ENCODE measurements at places on chromosomes 4 and X.

DNA sequence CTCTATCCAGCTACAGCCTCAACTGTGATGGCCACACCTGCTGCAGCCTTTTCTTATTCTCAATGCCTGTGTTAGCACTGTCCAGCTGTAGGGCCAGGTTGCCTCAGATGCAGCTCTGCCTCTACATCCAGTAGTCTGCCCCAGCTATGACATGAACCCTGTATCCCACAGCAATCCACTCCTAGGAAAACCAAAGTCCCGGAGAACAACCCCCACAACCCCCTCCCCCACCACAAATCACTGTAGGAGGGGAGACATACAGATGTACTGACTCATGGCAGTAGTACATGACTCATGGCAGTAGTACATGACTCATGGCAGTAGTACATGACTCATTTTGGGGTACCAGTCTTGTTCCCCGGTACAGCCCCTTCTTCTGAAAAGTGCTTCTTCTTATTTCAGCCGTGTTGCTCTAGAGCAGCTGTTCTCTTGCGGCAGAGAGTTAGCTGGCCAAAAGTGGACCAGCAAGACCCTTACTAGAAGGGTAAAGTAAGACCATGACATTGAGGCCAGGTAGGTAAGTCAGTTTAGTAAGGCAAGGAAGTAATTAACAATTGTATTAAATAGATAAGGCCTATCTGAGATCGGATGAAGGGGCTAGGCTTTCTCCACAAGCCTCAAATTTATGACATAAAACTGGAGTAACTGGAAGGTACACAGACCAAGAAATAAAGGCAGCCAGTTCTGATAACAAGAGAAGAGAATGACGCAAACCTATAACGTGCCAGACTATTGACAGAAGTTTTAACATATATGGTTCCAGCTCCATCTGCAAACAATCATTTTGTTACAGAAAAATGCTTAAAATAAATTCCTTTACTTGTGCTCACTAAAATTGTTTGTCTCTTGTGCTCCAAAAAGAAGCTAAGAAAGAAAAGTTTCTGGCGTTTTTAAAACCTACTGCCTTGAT, 221.4 kb downstream of the TACR3 start:
- no peak for DNase-seq

- no peak for DNase-seq
Observed at GRCh38 chr4:84578540-84579402, 4.2 kb upstream of the CDS1 start.

GRCh38 chrX:55102754-55103153, 13.9 kb downstream of the PAGE2 start:
- no peak for DNase-seq

GRCh38 chrX:17292111-17292527, 82.9 kb upstream of the NHS start:
- DNase-seq, result no peak

DNA sequence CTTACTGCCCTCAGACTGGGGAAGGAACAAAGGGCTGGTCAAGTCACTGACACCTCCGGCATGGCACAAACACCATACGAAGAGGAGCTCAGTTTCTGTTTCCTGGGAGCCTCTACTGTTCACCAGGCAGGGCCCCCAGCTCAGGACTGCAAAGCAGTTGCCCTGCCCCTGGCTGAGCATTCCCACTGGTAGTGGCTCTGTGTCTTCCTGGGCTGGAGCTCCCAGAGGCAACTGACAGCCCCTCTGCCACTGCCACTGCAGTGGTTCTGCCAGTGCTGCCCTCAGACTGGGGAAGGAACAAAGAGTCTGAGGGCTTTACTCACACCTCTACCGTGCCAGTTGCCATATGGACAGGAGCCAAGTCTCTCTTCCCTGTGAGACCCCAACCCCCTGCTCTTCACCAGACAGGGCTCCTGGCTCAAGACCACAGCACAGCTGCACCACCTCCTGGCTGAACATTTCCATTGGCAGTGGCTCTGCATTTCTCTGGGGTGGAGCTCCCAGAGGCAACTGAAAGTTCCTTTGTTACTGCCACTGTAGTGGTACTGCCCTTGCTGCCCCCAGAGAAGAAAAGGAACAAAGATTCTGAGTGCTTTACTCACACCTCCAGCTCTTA, 67.9 kb downstream of the SMARCA5 start:
- no peak for DNase-seq

DNA sequence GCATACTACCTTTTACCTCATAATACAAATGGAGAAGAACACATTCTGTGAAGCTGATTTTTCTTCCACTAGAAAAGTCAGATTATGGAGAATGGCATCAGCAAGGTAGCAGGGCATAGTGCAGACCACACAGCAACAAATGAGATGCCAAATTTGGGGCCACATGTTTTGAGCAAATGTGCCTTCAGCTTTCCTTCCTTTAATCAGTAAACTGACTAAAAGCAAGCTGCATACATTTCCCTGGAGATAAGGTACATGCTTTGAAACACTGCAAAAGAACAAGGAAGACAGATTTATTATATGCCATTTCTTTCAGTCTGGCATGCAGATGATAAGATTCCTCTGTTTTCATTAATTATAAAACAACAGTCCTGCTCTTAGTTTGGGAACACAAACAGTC, 67.1 kb upstream of the GUCY1A1 start:
- no peak for DNase-seq

GRCh38 chrX:20952180-20952579, 422.0 kb upstream of the CNKSR2 start:
- no peak for DNase-seq

DNA sequence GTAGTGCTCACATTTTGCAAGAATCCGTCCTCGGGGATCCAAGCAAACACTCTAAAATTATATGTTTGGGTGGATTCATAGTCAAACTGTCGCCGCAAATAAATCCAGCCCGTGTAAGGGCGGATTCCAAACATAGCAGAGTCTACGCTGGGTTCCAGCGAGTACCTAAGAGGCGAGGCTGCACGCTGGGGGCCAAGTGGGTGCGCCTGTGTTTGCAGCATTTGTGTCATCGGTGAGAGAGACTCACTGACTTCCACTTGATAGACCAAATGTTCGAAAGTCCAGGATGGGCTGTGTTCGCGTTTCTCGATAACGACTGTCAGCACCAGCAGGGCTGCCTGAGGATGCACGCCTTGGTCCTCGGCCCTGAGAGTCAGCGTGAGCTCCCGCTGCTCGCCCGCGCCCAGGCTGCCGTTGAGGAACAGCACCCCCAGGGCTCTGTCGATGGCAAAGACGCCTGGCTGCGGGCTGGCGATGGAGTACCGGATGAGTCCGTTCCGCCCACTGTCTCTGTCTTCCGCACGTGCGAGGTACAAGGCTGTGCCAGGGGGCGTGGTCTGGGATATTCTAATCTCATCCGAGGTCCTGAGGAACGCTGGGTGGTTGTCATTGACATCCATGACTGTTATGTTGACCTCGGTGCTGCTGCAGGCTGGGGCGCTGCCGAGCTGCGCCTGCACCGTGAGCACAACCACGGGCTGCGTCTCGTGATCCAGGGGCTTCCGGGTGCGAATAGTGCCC, 158.7 kb downstream of the DCHS2 start:
- DNase-seq, result peak; percentile 78

DNA sequence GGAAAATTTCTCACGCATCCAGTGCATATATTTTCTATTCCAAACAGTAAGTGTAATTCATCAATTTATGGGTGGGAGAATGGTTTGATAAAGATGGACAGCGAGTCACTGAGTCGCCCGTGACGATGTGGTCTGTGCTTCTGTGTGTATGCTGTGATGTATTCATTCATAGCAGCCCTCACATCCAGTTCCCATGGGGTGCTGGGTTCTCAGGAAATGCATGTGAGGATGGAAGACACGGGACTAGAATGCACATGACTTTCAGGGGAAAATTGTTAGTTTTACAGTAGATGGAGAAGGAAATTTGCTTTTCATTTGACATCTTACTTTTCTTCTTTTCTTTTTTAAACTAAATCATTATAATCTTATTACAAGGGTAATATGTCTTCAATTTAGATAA, 152.9 kb downstream of the STOX2 start:
- no peak for DNase-seq

DNA sequence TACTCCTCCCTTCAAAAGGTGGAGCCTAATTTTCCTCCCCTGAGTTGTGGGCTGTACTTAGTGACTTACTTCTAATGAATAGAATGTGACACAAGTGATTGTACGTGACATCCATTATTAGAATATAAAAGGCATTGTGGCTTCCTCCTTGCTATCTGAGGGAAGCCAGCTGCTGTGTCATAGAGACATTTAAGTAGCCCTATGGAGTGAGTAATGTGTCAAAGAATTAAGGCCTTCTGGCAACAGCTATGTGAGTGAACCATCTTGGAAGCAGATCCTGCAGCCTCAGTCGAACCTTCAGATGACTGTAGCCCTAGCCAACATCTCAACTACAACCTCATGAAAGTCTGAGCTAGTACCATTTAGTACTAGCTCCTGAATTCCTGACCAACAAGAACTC, 76.1 kb downstream of the BCOR start:
- no peak for DNase-seq

- DNase-seq, result no peak
Observed at GRCh38 chr4:34181311-34181841, 2062.9 kb downstream of the ARAP2 start.

DNA sequence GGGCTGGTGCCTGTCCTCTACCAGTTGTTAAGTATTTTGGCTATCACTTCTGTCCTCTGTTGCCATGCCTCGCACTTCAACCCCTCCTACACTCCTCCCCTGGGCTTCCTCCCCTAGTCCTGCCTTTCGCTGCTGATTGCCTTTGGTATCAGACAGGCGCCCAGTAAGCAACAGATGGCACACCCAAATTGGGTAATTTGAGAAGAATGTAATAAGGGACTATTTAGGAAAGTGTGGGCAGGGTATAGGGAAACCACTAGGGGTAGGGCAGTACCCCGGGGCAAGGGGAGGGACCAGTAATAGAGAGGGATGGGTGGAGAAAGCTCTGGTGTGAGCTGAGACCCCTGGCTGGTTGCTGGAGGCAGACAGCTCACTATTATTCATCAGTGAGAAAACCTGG, 172.7 kb upstream of the USP9X start:
- no peak for DNase-seq

DNA sequence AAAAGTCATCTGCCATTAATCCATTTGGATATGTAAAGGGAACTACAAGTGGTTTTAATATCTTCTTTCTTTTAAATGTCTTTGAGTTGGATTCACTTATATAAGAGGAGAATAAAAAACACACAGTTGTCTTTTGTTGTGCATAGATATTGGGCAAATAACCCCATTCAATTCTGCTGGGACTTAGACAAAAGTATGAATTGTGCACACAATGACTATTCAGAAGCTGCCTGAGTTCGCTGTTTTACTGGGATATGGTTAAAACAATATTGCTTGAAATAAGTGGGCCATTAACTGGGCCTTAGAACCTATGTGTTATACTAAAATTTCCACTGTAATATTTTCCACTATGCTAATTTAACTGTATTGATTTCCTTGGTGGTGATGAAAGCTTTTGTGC, 71.7 kb downstream of the PCYT1B start:
- no peak for DNase-seq

GRCh38 chrX:31200430-31200829, 128.6 kb upstream of the FTHL17 start:
- no peak for DNase-seq

DNA sequence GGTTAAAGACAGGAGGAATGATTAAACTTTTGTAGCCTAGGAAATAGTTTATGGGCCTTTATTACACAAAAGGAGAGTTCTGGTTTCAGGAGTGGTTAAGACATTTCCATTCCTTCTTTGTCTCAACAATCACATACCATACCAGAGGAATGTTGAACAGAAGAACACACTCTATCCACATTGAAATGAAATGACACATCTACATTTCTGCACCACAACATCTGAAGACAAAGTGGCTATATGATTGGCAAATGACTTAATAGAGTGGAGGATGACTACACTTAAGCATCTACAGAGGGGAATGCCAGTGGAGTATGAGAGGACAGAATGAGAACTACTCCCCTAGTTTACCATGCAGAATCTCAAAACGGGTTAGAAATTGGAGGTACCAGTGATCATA, 8.0 kb downstream of the CYP2U1 start:
- DNase-seq, result no peak

GRCh38 chr4:57373991-57374390, 263.8 kb upstream of the IGFBP7 start:
- DNase-seq, result no peak

- no peak for DNase-seq
Observed at GRCh38 chrX:77426811-77427210, 20.4 kb upstream of the FGF16 start.

DNA sequence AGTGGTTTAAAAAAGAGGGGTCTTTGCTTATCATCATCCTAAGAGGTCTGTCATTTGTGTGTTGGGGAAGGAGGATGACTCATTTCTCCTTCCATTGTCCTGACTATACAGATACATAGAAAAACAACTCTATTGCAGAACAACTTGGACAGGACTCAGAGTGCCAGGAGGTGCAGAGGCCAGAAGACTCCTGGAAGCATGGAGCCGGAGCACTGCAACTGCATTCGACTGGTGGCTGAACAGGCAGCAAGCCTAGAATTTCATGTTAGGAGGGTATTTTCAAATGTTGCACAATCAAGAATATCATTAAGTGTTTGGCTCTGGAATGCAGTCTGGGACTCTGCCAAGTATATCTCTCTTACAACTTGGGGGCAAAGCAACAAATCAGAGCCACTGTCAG, 35.0 kb upstream of the MAML3 start:
- no peak for DNase-seq

DNA sequence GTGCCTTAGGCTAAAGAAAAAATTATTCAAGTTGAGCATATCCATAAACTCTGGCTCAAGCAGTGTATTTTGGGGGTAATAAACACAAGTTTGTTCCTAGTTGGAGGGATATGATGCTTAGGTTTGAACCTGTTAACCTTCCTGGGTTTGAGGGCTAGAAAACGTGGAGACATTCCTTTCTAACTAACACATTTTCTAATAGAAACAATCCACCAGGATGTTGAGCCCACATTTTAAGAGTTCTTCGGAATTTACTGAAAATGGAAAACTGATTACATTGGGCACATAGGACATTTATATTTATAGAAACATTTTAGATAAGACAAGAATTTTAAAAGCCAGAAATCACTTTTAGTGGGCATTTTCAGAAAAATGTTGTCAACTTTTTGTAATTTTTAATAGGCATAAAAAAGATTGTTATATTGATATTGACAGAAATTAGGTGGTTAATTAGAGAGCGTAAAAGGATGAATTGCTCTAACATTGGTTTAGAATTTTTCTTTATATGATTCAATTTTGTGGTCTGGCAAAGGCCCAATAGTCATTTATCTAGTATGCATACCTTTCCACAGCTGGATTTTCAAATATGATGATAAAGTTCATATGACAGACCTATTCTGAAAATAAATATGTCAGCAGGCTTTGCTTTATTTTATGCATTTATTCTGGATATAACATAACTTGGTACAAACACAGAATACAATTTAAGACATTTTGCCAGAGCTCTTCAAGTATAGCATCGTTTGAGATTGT, 49.2 kb downstream of the CEP44 start:
- DNase-seq, result no peak

DNA sequence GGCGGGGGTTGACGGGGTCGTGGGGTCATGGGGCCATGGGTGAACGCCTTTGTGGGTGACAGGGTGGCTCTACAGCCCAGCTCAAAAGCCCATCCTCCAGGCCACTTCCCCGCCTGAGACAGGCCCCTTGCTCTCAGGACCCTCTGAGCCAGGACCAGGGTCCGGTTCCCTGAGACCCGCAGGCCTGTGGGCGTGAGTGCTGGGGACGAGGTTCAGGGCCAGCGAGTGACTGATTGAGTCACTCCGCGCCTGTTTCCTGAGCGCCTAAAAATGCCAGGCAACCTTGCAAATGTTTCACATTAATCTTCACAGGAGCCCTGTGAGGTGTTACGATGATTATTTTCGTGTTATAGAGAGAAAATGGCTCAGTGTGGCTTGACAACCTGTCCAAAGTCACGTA, 97.8 kb downstream of the ZNF674 start:
- DNase-seq, result no peak

All from posterior vena cava (tissue), 2 donors.